H4 (cell line): ENCODE measurements at places on chromosomes 3 and 15. TPM values are rescaled to one million over a fixed set of nuclear protein-coding genes. Genes with fewer than 3 reads are reported as not detected.
A peak's percentile ranks its signal among the peaks of the same experiment; 100 is the strongest.

- DNase-seq: peak; percentile 21
These were observed 67.0 kb downstream of the ZNF609 start for GRCh38 chr15:64527263-64527984.

- DNase-seq: peak; percentile 61
These were observed 152.3 kb downstream of the IGF1R start for GRCh38 chr15:98800437-98801233.

- no peak for DNase-seq
These were observed 304.8 kb downstream of the CTNNB1 start for GRCh38 chr3:41503998-41504623.

DNA sequence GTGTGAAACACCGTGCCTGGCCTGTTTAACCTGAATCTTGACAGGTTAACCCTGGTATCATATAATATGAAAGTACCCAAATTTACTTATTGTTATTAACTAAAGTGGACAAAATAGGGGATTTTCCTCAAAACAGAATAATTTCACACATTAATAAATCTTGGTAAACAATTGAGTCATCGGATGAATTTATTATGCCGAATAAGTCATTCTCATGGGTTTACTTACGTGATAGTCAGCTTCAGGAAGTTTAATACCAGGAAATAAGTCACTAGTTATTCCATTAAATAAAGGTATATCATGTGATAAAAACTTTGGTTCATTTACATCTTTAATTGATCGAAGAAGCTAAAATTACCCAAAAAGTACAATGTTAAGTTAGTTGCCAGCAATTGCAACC, 99.7 kb downstream of the DNAH12 start:
- no peak for DNase-seq

Gene RPUSD2
- 13.6 and 18.2 TPM in 2 replicates for total RNA-seq

Gene LINGO1
- total RNA-seq: 0.41 TPM in 1 of 2 replicates, not detected in the other
